ENCODE measurements at places on chromosomes 7 and 10. TPM values are rescaled to one million over a fixed set of nuclear protein-coding genes. Genes with fewer than 3 reads are reported as not detected.

The GIMAP7 gene
- total RNA-seq: 4.4 TPM

The PARD3 gene
- 19.1 TPM for total RNA-seq

The LMTK2 gene
- 12.7 TPM for total RNA-seq

The C10orf62 gene
- total RNA-seq: 3.7 TPM

The TCAF2 gene
- total RNA-seq: 2.9 TPM

The GRM3 gene
- not detected for total RNA-seq

The CPA4 gene
- not detected for total RNA-seq

The GIMAP4 gene
- total RNA-seq: 9.8 TPM

The GRID1 gene
- 0.58 TPM for total RNA-seq

The LAMB1 gene
- total RNA-seq: 29.1 TPM
